ENCODE measurements at places on chromosomes 1 and 21.

DNA sequence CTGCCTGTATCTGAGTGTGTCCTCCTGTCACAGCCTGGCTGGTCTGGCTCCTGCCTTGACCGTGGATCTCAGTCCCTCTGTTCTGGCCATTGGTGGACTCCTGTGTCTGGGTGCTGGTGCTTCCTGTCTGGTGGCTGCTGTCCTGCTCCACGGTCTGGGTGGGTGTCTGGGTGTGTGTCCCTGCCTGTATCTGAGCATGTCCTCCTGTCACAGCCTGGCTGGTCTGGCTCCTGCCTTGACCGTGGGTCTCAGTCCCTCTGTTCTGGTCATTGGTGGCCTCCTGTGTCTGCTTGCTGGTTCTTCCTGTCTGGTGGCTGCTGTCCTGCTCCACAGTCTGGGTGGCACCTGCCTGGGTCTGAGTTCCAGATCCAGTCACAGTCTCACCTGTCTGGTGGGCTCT is 4.0 kb downstream of the CRNN start:
- DNase-seq = no peak

- no peak for DNase-seq
Observed at GRCh38 chr21:40173816-40174215, 306.6 kb downstream of the PCP4 start.

DNA sequence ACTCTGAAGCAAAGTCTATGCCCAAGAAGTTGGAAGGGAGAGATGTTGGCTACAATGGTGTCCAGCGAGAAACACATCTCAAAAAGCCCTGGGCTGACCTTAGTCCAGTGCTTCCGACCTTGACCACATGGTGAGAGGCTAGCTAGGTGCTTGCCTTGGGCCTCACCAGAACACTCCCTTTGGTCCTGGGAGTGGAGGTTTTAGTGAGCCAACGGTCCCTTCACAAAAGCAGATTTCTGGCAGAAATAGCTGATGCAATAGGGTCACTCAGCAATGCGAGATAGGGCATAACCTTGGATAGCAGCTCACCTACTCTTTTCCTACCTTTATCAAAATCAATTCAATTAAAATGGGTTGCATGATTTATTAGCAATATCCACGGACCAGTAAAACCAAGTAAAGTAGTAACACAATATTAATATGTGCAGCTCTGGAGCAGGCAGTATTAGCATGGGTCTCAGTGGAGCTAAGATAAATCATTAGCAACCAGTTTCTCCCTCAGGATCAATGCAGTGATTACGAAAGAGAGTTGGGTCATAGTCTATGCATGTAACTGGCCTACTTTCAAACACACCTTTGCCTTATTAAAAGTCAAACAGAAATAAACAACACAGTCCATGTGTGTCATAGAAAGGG is 1.9 kb downstream of the SLC30A10 start:
- no peak for DNase-seq

- no peak for DNase-seq
Observed at GRCh38 chr1:10841118-10841517, 44.7 kb upstream of the CASZ1 start.

DNA sequence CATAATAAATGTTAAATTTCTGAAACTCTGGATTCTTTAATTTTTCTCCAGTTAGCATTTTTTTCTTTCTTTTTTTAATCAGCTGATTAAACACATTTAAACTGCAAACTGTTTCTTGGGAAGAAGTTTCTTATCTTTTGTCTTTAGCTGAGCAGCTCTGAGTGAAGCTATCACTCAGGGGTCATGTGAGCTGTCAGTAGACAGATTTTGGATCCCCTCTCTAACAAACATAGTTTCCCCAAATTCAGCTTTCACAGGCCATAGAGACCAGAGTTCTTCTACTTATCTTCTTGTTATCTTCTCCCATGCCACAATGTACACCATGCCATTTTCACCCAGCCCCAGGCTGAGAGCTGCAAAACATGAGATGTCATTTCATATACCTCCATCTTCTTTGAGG is 148.9 kb downstream of the CDC42BPA start:
- no peak for DNase-seq

DNA sequence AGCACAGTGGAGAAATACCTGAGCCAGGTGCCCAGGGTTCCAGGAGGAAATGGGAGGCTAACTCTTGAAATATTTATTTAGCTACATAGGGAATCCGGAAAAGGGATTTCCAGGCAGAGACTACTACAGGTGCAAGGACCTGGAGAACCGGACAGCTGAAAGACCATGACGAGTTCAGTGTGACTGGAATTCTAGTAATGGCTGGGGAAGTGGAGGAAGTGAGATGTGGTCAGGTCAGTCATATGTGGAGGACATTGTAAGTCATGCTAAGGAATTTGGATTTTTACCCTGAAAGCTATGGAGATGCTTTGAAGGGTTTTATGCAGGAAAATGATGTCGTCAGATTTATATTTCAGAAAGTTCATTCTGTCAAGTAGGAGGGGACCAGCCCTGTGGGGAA is 1.8 kb downstream of the CAP1 start:
- DNase-seq = no peak

DNA sequence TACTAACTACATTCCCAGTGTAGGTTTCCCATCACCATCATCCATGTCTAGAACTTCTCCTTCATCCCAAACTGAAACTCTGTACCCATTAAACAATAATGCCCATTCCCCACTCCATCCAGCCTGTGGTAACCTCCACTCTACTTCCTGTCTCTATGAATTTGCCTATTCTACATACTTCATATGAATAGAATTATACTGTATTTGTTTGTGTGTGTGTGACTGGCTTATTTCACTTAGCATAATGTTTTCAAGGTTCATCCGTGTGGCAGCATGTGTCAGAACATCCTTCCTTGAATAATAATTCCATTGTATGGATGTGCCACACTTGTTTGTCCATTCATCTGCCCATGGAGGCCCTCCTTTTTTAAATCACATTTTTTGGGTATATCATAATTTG is 35.7 kb downstream of the ATP2B4 start:
- DNase-seq = no peak

DNA sequence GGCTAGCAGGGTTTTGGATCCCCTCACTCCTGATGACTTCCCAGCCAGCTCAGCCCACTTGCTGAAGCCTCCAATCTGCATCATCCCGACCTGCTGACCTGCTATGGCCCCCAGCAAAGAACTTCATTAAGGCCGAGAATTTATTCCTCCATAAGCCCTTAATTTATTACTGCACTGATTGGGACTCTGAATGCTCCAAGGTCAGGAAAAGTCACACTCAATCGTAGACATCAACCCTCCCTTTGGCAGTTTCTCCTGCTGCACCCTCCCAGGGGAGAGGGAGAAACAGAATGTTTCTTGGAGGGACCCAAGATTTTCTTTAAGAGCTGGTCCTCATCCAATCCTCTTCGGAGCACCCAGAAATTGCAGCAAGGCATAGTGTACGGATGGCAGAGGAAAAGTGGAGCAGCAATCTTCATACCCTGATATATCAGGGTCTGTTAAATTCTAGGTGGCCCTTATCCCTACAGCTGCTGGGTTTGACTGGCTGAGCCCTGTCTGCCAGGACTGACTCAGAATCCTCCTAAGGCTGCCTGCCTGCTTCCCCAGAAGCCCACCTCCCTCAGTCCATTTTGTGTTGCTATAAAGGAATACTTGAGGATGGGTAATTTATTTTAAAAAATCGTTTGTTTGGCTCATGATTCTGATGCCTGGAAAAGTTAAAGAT is 62.2 kb downstream of the DMAP1 start:
- no peak for DNase-seq

GRCh38 chr21:37039411-37040075 is 33.0 kb downstream of the RIPPLY3 start:
- no peak for DNase-seq

DNA sequence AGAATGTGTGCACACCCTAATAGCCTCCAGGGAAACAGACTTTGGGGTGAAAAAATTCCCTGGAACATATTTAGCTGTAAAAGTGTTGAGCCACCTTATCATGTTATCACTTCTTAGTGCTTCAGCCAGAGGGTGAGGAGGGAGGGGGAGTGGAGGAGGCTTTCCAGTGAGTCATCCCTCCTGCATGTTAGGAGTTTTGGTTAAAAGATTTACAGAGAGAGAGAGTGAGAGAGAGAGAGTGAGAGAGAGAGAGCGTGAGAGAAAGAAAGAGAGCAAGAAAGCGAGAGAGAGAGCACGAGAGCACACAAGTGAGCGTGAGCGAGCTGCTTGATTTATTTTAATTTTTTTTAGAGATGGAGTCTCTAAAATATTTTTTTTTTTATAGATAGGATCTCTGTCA is 13.5 kb upstream of the CACNA1E start:
- DNase-seq = no peak

- DNase-seq = no peak
Observed at GRCh38 chr1:185964946-185965345, 230.8 kb downstream of the HMCN1 start.

GRCh38 chr1:77986810-77987209 is 7.9 kb upstream of the FUBP1 start:
- DNase-seq = no peak

DNA sequence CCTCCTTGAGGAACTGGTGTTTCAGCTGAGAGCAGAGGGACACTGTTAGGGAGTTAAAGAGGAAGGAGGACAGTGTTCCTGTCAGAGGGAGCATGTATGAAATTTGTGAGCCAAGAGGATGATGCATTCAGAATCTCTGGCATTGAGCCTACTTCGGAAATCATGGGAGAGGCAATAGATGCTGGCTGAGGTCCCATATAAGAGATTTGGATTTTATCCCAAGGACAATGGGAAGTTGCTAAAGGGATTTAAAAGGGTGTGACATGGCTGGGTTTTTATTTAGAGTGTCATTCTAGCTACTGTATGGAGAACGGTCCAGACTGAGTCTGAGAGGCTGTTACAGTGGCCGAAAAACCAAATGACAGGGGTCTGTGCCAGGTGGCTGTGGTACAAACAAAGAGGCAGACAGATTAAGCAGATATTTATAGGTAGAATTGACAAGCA is 403.2 kb upstream of the B3GALT2 start:
- no peak for DNase-seq

DNA sequence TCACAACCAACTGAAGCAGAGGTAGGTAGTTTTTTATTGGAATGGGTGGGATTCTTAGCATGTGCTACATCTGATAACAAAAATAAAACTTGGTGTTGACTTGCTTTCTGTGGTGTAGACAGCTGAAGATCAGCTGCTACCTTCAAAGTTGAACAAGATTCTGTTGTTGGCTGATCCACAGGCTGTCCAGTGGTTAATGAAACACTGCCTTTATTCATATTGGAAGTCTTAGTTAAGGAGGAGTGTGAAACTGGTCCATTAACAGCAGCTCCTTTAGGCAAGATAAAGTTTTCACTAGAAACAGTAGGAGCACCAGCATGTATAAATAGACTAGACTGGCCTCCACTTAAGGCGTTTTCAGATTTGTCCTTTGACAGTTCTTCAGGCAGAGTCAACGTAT is 81.1 kb downstream of the ZNF644 start:
- DNase-seq = no peak

- no peak for DNase-seq
Observed at GRCh38 chr1:104856091-104856490, 1106.4 kb downstream of the AMY1C start.

GRCh38 chr21:45582128-45582527 is 39.9 kb upstream of the SLC19A1 start:
- DNase-seq = no peak

DNA sequence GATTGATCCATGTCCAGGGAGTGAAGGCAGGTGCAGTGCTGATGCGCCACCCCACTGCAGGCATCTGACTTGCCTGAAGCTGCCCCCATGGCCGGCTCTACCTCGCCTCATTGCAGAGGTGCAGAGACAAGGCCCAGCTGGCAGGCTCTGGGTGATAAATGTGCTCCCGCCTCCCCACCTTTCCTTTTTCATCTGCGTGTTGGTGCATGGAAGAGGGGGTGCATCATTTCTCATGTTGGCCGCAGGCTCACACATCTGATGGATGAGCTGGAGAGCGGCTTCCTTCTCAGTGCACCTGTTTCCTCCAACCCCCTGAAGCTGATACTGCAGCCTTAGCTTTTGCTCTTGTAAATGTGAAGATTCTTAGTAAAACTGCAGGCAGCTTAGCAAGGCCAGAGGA is 306.0 kb upstream of the KAZN start:
- no peak for DNase-seq

DNA sequence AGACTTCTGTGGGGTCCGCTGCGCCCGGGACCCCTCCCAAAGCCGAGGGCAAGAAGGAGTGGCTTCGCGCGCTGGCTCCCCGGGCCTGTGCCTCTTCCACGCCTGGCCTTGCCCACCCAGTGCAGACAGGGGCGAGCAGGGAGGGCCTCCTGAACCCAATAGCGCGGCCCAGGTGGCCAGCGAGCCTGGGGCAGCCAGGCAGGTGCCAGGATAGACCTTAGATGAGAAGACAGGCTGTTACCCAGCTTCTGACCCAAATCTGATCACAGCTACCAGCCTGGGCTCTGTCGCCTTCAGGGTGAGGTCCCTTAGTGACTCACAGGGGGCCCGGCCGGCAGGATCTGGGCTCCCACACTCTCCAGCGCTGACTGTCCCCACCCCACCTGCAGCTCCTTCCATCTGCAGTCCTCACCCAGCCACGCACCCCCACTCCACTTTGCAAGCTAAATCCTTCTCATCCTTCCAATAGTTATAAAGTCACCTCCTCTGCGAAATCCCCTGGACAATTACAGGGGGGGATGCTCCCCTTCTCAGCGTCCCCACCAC is 9.6 kb downstream of the CLEC20A start:
- DNase-seq = no peak

DNA sequence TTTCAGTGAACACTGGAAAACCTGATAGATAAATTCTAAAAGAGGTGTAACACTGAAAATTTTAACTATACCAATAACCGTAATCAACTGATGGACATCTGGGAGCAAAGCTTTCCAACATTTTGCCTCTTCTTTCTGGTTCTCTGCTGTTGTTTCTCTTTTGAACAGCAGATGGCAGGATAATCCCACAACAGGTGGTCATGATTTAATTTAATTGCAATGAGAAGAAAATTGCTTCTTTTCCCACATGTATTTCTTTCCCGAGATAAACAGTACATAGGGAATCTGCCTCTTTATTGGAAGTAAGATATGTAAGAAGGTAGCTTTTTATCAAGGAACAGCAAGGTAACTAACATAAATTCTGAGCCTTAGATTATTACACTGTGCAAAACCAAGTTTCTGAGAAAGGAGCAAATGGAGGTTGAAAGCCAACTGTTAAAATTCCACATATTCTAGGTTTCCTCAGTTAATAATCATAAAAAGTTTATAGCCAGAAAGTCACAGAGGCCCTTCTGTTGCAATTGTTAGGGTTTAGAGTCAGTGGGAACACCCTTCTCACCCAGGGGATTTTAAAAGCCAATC is 72.9 kb downstream of the RPS6KA1 start:
- no peak for DNase-seq

GRCh38 chr1:83692524-83693381 is 306.2 kb downstream of the TTLL7 start:
- no peak for DNase-seq

DNA sequence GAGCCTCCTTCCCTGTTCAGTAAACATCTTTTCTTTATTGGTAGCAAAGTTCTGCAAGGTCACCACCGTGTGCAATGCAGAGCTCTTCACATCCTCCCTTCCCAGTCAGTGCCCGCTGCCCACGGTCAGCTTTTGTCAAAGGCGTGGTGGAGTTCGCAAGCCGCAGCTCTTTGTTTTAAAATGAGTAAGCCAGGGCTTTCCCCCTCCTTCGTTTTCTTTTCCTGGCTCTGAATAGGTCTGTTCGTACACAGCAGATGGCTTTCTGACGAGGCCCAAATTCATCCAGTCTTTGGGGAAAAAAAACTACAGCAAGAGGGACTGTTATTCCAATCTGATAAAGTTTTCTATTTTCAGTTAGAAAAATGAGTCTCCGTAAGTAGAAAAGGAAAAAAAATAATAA is 153.2 kb downstream of the LRIG2 start:
- no peak for DNase-seq

Measured in activated naive CD4-positive, alpha-beta T cell treated with anti-CD3 and anti-CD28 coated beads, Interleukin-2, amount 50 U/mL, for 16 hours (primary cell).